ENCODE measurements at places on chromosomes 1 and 21.

DNA sequence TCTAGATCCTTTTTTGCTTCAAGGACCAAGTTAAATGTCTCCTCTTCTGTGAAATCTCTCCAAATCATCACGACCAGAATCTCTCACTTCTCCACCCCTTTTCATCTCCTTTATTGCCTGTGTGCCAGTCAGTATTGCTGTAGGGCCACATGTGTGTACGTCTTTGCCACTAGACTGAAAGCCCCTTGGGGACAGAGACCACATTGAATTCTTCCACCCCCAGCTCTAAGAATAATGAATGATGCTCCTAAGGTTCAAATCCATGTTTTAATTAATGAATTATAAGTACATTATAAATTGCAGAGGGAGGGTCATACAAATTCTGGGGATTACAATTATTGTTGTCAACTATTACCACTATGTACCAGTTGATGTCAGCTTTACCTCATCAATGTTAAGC lies 343.8 kb downstream of the USP25 start:
- DNase-seq, result no peak

DNA sequence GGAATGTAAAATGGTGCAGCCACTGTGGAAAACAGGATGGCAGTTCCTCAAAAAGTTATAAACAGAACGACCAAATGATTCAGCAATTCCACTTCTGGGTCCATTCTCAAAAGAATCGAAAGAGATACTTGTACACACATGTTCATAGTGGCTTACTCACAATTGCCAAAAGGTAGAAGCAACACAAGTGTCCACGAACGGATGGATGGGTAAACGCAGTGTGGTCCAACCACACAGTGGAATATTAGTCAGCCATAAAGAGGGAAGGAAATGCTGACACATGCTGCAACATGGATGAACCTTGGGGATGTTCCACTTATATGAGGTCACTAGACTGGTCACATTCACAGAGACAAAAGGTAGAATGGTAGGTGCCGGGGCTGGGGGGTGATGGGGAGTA lies 5.3 kb downstream of the KRTAP10-1 start:
- no peak for DNase-seq

GRCh38 chr1:221678014-221678413 lies 63.9 kb downstream of the DUSP10 start:
- DNase-seq, result no peak

GRCh38 chr1:196660852-196661251 lies 9.0 kb downstream of the CFH start:
- DNase-seq, result no peak

- no peak for DNase-seq
These were observed 559.9 kb downstream of the PLPP3 start for GRCh38 chr1:56019472-56019871.

GRCh38 chr1:176552999-176553398 lies 90.0 kb downstream of the PAPPA2 start:
- DNase-seq, result no peak

GRCh38 chr1:66809736-66810326 lies 8.8 kb upstream of the INSL5 start:
- DNase-seq, result no peak

DNA sequence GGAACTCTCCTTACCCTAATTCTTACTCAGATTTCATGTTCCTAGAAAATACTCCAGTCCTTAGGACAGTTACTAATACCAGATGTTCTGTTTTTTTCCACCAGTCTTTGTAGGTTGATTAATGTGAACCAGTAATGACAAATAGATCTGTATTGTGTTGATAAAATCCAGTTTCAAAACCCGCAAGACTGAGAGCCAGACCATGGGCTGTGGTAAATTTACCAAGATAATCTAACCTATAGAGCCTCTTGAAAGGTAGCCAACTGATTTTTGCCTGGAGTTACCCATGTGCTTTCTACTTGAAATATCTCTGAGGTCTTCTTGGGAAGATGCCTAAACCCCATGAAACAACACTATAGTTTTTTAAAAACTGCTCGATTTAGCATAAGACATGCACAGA lies 46.5 kb upstream of the CDC7 start:
- DNase-seq, result no peak

GRCh38 chr1:35220976-35221375 lies 28.0 kb upstream of the SFPQ start:
- DNase-seq, result no peak

- DNase-seq, result no peak
These were observed 245.0 kb downstream of the FGGY start for GRCh38 chr1:59541891-59542290.
